ENCODE measurements at places on chromosomes 1 and 21.
A peak's percentile ranks its signal among the peaks of the same experiment; 100 is the strongest.

GRCh38 chr1:59574085-59574484 is 240.7 kb upstream of the HOOK1 start:
- no peak for DNase-seq

DNA sequence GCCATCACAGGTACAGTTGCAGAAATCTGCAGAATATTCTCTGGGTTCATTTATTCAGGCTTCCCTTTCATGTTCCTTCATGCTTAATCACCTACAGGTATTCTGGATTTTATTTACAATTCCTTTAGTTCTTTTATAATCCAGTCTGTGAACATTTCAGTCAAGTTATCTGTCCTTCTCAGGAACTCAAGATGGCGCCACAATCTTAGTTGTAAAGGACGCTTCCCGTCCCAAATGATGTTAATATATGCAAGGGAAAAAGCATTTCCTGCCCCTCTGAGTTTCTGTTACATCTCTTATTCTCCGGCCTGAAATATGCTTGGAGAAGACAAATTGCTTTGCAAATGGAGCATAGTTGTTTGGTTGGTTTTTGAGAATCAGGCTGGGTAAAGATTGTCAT is 19.3 kb downstream of the F3 start:
- no peak for DNase-seq

DNA sequence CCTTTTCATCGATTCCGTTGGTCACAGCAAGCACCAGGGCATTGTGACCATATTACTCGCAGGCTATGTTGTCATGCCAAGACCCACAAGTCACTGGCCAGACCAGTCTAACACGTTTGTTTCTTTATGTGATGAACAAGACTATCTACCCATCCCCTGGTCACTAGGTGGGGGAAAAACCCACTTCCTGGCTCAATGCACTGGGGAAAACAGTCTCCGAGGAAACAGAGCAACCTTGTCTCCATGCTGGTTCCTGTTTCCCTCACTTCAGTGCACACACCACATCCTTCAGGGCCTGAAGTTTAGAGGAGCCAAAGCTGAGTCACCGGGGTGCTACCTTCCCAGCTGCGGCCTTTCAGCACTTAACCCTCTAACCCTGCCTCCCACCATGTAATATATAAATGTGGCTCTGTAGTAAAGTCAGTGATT is 20.9 kb downstream of the ERICH3 start:
- DNase-seq: no peak

- no peak for DNase-seq
Observed at GRCh38 chr1:64921771-64922170, 44.6 kb downstream of the JAK1 start.

DNA sequence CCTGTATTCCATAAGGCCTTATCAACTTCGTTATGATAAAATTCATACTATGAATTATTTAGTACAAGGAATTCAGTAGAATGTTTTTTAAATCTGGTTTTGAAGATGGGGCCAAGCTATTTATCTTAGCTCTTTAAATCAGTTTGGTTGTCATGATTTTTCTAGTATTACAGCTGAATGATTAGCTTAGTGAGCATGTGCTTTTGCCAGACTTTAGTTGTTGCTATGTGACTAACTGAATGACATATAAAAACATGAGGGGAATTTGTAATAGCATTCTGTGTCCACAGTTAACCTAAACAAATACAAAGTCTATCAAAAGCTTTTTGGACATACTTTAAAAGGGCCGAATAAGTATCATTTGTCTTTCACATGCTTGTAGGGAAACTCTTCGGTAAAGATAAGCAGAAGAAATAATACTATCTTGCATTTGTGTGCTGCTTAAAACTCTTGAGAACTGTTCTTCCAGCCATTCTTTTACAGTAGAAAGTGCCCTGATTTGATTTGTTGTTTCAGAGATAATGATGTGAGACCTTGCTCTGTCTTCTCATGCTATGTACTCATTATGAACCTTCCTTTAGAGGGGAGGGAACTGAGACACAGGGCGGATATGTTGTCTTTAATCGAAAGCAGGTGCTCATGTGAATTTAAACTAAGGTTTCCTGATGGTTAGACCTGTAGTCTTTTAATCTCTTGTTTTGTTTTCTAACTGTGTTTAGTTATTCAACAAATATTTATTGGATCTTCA is 18.8 kb downstream of the NEK7 start:
- DNase-seq: no peak

DNA sequence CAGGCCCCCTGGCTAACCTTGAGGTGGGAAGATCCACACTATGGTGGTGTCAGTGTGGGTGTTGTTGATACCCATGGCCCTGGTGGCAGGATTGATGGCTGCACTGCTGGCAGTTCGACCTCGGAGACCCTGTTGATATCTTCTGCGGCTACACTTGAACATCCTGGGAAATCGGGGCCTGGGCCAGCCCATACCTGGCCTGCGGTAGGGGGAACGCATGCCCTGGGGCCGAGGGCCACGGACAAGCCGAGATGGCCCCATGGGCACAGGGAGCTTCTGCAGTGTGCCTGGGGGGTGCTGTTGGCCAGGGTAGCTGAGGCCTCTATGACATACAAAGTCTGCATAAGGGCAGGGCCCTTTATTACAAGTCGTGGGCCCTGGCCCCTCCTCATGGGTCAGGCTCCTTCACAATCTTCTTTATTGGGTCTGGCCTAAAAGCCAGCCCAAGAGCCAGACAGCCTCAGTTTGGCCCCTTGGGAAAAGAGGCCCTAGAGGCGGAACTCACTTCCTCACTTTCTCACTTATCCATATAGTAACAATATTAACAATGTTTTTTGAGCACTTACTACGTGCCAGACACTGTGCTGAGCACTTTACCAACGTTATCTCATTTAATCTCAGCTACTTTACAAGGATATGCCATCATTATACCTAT is at the start of gene P3R3URF:
Gene P3R3URF (minus strand): TSS at position 278 of the 655 bp plus-strand sequence. CDS start 17 bp downstream, at position 261.
- no peak for DNase-seq

DNA sequence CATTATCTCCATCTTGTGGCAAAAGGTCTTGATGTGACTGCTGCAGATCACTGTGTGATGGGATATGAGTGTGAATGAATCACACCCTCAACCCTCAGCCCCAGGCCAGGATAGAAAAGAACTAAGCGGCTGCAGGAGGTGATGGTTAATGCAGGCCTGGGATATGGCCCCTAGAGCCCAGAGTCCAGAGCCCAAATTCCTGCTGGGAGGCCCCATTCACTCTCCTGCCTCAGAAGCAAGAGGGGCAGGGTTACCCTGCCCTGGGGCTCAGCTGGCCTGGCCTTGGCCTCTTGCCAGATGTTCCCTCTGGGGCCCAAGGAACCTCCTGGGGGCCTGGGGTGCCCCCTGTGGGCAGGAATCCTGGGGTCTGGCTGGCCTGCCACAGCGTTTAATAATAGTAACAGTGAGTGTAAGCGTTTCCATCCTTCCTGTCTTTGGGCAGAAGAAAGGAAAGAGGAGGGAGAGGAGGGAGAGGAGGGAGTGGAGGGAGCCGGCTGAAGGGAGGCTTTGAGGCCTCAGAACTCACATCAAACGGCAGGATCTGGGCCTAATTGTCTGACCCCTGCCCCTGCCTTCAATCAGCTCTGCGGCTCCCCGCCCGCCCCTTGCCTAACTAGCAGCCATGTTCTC is 26.2 kb downstream of the DMAP1 start:
- no peak for DNase-seq

DNA sequence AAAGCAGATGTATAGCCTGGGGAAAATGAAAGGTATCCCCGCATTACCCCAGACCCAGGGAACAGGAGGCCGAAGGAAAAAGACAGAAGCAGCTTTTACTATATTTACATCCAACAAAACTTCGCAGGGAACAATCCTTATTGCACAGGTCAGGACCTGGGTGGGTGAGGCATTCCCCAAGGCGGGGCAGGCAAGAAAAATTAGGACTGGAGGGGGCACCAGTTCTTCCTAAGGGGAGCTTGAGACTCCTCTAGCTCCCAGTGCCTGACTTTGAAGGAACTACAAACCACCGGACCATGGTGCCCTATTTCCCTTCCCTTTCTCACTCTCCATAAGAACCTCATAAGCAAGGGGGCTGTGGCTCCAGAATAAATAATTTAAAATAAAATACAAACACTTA is 6.7 kb upstream of the GATAD2B start:
- DNase-seq: no peak

- no peak for DNase-seq
Observed at GRCh38 chr1:201603613-201604232, 64.8 kb downstream of the NAV1 start.

- DNase-seq: no peak
Observed at GRCh38 chr1:25031601-25031965, 101.5 kb upstream of the RUNX3 start.

DNA sequence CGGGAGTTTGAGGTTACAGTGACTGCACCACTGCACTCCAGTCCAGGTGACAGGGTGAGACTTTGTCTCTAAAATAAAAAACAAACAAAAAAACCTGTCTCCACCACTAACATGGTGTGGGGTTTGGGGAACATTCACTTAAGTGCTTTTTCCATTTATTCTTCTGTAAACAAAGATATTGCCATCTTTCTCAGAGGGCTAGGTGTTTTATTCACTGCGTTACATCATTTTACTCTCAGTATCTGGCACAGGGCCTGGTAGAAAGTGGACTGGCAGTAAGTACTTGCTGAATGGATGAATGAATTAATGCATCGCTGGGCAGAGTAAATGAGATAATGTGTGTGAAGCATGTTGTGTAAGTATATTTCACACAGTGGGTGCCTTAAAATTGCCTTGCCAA is 20.1 kb downstream of the KIAA0040 start:
- no peak for DNase-seq

DNA sequence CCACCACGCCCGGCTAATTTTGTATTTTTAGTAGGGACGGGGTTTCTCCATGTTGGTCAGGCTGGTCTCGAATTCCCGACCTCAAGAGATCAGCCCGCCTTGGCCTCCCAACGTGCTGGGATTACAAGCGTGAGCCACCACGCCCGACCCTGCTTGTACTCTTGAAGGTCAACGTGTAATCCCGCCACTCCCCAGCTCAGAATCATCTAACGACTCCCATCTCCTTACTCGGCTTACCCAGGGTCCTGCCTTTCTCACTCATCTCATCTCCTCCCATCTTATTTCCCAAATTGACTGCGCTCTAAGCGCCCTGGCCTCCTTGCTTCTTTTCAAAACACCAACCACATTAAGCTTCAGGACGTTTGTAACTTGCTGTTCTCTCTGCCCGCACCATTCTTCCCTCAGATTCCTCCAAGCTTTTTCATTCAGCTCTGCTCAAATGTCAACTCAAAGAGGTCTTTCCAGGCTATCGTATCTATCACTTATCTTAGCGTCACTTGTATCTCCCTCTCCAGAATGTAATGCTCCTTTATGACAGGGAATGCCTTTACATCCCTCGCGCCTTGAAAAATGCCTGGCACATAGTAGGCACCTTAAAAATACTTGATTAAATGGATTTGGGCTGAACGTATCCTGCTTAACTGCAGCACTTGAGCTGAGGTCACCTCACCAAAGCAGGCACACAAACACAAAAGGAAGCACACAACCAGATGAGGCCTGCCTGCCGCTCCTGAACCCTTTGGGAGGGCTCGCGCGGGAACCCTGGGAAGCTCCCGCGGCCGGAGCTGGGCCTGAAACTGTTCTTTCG is 1.4 kb upstream of the USP1 start:
- DNase-seq: no peak

- DNase-seq: no peak
Observed at GRCh38 chr1:67572594-67573221, 112.3 kb upstream of the GADD45A start.

- no peak for DNase-seq
Observed at GRCh38 chr1:23664837-23665795, 26.5 kb upstream of the RPL11 start.

DNA sequence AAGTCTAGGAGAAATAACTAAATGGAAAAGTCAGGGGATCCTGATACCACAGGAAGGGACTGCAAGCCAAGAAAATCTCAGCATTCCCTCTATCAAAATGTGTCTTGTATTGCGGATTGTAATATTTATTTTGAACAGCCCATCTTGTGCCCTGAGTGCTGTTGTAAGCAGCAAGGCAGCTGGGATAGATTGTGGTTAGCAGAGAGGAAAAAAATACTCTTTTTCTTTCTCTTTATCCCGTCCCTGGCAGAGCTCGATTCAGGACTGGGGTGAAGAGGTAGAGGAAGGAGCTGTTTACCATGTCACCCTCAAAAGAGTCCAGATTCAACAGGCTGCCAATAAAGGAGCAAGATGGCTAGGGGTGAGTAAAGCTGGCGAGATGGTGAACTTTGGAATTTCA is 1.2 kb downstream of the RGL1 start:
- DNase-seq: no peak

DNA sequence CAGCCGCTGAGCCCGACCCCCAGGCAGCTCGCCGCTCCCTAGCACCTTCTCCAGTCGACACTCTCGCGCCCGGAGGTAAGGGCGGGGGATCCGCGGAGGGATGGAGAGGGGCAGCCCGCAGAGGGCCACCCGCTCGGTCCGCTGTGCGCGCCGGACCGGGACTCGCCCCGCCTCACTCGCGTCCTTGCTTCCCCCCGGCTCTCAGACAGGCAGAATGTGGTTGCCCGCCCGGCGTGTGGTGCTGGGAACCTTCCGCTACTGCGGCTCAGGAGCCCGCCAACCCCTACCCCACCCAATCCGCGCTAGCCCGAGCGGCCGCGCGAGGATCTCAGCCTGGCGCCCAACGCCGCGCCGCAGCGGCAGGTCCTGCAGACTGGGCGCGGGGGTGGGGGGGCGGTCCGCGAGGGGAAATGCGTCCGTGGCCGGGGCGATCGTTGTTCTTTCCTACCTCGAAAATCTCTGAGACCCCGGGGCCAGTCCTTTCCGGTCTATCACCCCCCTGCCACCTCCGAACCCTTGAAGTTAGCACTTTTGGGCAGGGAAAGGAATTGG is 404 bp downstream of the LRRC8C start:
- DNase-seq: peak; percentile 66

DNA sequence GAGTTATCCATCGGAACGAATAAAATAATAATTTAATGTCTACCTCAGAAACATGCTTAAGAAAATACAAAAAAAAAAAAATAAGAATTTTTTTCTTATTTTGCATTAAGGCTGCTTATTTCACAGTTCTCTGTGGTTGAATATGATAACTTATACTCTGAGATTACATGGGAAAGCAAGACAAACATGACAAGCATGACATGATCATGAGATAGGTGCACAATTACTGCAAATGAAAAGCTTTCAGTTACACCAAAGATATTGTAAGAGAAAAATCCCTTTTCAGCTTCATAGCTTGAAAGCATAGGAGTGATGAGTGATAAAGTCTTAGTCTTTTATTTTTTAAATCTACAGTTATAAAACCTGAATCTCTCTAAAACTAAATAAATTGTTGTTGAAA is 154.1 kb downstream of the BRINP3 start:
- no peak for DNase-seq

DNA sequence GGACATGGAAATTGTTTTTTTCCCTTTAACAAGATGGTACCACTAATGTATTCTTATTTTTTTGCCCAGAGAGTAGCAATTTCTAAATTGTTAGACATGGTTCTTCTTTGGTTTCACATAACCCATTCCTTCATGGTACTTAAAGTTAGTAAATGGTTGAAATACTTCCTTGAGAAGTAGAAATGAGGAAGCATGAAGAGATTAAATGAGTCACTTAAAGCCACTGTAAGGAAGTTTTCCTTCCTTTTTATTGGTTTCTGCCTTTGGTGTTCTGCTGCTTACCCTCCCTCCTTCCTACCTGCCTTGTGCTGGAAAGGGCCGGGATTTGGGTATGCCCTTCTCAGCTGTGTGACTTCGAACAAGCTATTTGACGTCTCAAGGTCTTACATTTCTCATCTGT is 101.0 kb downstream of the KIF26B start:
- no peak for DNase-seq

- no peak for DNase-seq
Observed at GRCh38 chr1:30034105-30034626, 689.2 kb downstream of the MATN1 start.

GRCh38 chr1:33519240-33519884 is 46.9 kb downstream of the ZSCAN20 start:
- no peak for DNase-seq

Measured in NCI-H187 (cell line).